ENCODE measurements at places on chromosomes 3 and 15.

DNA sequence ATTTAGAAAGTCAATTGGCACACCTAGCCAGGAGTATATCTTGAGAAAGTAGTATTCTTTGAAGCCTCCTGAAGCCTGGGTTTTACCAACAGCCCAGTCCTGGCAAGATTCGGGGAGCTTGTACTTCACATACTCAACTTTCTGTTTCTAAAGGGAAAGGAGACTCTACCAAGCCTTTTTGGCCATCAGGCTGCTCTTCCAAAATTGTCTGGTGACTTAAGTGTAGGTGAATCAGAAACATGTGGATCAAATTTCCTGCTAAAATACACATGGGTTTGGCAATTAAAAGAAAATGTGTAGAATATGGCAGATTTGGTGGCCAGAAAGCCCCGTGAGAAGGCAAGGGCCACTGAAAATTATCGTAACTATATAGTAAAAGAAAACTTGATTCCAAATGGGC lies 15.9 kb upstream of the GREM1 start:
- no peaks in the 10 kb centered on the region for H3K4me1 ChIP-seq
- H3K27ac ChIP-seq, result no peak overlapping the region

DNA sequence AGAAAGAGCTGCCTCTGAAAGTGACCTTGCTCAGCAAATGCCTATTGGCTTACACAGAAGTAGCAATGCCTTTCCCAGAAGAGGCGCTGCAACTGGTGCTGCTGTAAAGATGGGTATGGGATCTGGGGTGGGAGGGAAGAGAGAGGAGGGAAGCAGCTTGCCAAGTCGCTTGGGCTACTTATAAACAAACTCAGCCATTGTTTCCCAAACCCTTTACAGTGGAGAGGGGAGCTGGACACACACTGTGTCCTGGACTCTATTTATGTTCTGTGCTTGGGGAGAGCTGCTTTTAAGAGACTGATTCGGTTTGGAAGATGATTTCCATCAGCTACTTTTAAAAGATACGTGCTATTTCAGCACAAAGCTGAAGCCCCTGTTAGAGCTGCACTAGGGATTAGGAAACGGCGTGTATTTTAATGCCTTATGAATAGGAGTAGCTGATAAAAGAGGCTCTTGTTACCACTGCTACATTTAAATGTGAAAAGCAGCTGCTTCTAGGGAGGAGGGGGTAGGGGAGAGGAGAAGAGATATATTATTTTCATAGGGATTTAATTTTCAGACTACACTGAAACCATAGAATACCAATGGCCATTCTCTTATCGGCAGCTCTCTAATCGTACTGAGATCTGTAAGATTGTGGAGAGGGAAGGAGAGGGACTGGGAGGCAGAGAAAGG lies 440.6 kb downstream of the MCTP2 start:
- H3K4me1 ChIP-seq, result peaks cover 8% of the 10 kb centered on the region
- H3K4me3 ChIP-seq, result no peak overlapping the region
- H3K36me3 ChIP-seq, result no peaks in the 10 kb centered on the region
- no peak overlapping the region for H3K27ac ChIP-seq

DNA sequence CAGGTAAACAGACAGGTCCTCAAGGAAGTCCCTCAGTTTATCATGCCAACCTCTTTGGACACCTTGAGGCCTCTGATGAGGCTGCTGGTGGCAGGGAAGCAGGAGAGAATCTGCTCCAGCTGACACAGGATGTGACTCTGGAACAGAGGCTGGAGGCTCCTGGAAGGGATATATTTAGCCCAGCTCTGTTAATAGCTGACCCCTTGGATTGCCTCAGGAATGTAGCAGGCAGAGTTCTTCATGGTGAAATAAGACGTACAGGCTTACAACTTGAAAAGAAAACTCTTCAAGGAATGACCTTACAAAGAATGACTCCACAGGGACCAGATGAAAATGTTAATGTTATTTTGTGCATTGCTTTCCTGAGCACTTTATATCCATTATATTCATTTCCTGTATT lies 90.5 kb downstream of the AQP9 start:
- DNase-seq, result no peak
- no peaks in the 10 kb centered on the region for H3K27me3 ChIP-seq
- H3K4me3 ChIP-seq, result no peak overlapping the region
- no peaks in the 10 kb centered on the region for H3K36me3 ChIP-seq
- peaks cover 10% of the 10 kb centered on the region for H3K4me1 ChIP-seq

- no peak overlapping the region for H3K27ac ChIP-seq
- no peaks in the 10 kb centered on the region for H3K27me3 ChIP-seq
- no peak for DNase-seq
- no peak overlapping the region for H3K4me3 ChIP-seq
- no peaks in the 10 kb centered on the region for H3K36me3 ChIP-seq
- no peaks in the 10 kb centered on the region for H3K4me1 ChIP-seq
Measured at GRCh38 chr3:179410999-179411398, 40.3 kb downstream of the GNB4 start.

- H3K4me3 ChIP-seq, result no peak overlapping the region
- no peak for DNase-seq
- peaks cover 19% of the 10 kb centered on the region for H3K36me3 ChIP-seq
- no peaks in the 10 kb centered on the region for H3K27me3 ChIP-seq
- no peaks in the 10 kb centered on the region for H3K4me1 ChIP-seq
- H3K27ac ChIP-seq, result no peak overlapping the region
Measured at GRCh38 chr3:154304116-154304786, 20.0 kb downstream of the DHX36 start.

GRCh38 chr3:4281991-4282390 lies 21.2 kb upstream of the SETMAR start:
- H3K27ac ChIP-seq, result no peak overlapping the region
- H3K36me3 ChIP-seq, result no peaks in the 10 kb centered on the region
- DNase-seq, result no peak
- H3K4me3 ChIP-seq, result no peak overlapping the region
- no peaks in the 10 kb centered on the region for H3K27me3 ChIP-seq

GRCh38 chr3:101271728-101272127 lies 48.6 kb downstream of the IMPG2 start:
- no peaks in the 10 kb centered on the region for H3K36me3 ChIP-seq
- no peaks in the 10 kb centered on the region for H3K27me3 ChIP-seq
- no peak overlapping the region for H3K4me3 ChIP-seq
- no peak overlapping the region for H3K27ac ChIP-seq

GRCh38 chr3:75296858-75297257 lies 367.3 kb upstream of the FRG2C start:
- H3K4me1 ChIP-seq, result no peaks in the 10 kb centered on the region
- no peak for DNase-seq
- no peaks in the 10 kb centered on the region for H3K27me3 ChIP-seq
- no peak overlapping the region for H3K4me3 ChIP-seq
- no peak overlapping the region for H3K27ac ChIP-seq

DNA sequence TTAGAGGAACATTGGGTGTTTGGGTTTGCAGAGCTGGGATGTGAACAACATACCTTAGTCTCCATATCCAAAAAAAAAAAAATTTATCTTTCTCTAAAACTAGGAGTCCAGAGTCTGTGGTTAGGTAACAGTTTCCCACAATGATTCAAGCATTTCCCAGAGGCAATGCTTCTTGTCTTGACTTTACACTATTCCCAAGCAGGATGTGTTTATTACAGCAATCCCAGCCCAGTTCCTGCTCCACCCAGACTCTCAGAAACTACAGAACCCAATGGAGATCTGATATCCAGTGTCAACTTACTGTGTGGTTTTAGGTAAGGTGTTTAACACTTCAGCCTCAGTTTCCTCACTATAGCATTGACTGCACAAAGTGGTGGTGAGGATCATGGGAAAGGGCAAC lies 2.3 kb upstream of the C3orf62 start:
- peaks cover 22% of the 10 kb centered on the region for H3K36me3 ChIP-seq
- H3K27ac ChIP-seq, result no peak overlapping the region
- no peaks in the 10 kb centered on the region for H3K27me3 ChIP-seq

DNA sequence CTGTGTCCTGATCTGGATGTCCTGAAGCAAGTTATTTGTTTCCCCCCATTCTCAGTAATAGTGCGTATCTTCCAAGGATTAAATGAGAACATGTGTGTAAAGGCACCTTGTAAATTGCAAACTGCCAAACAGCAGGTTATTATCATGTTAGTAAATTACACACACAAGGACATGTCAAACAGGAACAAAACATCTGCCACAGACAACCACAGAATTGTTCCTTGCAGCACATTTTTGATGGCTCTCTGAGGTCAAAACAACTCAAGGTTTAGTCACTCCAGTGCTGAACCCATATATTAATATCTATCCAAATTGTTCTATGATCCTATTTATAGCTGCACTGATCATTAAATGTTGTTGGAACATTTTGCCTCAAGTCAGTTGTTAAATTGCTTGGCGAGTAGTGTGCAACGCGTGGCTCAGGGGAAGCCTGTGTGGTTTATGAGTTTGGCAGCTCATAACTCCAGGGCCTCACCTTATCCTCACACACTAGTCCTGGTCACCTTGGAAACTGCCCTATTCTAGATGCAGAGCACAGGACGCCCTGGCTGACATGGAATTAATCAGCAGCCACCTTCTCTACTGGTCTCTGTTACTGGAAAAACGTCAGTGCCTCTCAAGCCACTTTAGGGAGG lies 46.3 kb upstream of the CDV3 start:
- no peaks in the 10 kb centered on the region for H3K4me1 ChIP-seq
- no peak for DNase-seq
- H3K36me3 ChIP-seq, result no peaks in the 10 kb centered on the region
- no peak overlapping the region for H3K4me3 ChIP-seq

DNA sequence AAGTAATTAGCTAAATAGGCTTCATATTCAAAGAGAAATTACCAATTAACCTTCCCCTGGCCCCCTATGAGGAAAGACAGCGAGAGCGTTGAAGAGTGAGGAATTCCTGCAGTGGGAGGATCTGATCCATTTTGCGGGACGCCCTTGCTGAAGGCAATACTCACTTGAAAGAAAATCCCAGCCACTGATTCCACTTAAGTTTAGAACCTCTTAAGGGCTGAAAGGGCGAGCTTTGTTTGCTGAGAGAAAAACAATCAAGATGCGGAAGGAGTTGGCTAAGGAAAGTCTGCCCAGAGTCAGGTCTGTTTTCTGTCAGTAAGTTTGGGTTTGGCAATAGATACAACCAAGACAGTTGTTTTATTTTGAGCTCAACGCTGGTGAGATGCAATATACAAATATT lies 102.8 kb upstream of the GBE1 start:
- peak; percentile 58 for DNase-seq
- H3K27ac ChIP-seq, result no peak overlapping the region
- H3K27me3 ChIP-seq, result no peaks in the 10 kb centered on the region
- no peaks in the 10 kb centered on the region for H3K36me3 ChIP-seq

GRCh38 chr15:95202569-95203349 lies 971.4 kb downstream of the MCTP2 start:
- H3K36me3 ChIP-seq, result no peaks in the 10 kb centered on the region
- no peaks in the 10 kb centered on the region for H3K4me1 ChIP-seq
- no peaks in the 10 kb centered on the region for H3K27me3 ChIP-seq
- DNase-seq, result no peak
- H3K27ac ChIP-seq, result no peak overlapping the region

Measured in neuronal stem cell (in vitro differentiated cells).